Nephron progenitor cell (in vitro differentiated cells): ENCODE measurements at places on chromosomes 13 and 19.

DNA sequence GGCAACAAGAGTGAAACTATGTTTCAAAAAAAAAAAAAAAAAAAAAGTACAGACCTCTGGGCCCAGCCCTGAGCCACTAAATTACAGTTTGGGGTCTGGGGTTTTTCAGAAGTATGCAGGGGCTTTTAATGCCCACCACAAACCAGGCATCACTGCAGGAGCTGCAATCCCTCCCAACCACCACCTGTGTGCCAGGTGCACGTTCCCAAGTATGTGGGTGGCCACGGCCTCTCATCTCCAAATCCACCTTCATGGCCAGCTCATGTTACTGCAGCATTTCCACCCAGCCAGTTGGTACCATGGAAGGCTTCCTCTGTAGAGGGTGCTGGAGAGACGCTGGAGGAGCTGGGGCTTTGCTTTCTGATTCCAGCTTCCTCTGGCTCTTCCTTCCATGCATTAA lies 26.5 kb downstream of the CEP89 start:
- no peak for DNase-seq

- no peak for DNase-seq
Observed at GRCh38 chr19:52923778-52924593, 758 bp upstream of the ZNF888 start.

DNA sequence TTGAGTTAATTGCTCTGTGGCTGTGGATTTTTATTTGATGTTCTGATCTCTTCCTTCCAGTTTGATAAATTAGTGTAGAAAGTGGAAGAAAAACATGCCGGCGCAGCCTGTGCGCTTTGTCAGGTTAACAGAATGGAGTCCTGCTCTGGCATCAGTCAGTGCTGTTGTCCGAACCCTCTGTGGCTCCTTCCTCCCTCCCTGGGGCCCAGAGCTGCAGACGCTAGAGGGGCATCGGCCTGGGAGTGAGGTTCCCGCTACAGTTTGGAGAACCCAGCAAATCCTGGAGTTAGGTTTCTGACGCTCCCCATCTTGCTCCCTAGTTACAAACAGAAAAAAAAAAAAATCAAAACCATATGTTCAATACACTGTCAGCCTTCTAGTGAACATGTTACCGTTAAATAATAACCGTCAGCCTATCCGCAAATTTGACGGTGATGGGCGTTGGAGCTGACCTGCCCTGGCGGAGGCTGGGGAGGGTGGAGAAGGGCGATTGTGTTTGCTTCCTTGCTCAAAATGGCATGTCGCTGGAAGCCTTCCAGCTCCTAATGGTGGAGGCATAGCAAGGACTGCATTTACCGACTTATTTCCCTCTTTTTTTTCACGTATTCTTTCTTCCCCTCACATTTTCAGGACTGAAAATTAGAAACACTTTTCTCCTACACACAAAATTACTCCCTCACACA lies 13.6 kb downstream of the MBNL2 start:
- DNase-seq: no peak

- DNase-seq: no peak
Observed at GRCh38 chr13:51502153-51502651, 49.4 kb upstream of the INTS6 start.

- DNase-seq: no peak
Observed at GRCh38 chr19:38564981-38565690, 52.6 kb downstream of the MAP4K1 start.

DNA sequence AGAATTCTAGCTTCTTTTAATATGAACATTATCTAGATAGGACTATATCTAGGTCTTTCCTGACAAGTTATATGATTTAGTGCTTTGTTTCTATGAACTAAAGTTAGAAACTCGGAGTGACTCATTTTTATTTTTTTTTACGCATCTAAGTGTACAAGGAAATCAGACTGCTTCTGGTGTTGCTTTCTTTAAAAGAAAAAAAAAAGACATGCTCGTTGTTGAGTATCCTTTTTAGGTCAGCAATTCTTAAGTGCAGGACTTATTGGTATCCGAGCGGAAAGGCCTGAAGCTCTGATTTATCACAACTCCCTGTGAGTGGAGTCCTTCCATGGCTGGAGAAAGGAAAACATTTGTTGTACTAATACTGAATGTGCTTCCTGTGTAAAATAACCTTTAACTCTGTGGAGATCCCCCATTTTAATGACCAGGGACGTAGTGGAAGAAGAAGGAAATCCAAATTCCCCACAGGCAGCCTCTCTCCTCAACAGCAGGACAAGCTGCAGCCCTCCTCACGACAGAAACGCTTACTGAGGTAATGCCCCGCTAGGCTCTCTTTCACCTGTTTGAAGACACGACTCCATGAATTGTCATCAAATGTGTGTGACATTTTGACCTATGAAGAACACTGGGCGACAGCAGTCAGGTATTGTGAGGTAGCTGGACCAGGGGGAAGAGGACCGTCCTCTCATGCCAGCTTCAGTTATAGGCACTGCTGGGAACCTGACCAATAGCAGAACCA lies 17.9 kb upstream of the POMP start:
- no peak for DNase-seq

GRCh38 chr13:66128201-66128600 lies 1101.9 kb downstream of the PCDH9 start:
- DNase-seq: no peak

- no peak for DNase-seq
Observed at GRCh38 chr19:10193790-10194499, 808 bp downstream of the DNMT1 start.
